H7 (cell line): ENCODE measurements at places on chromosomes 11 and 22.

GRCh38 chr11:11964774-11965150, 43.7 kb downstream of the DKK3 start:
- peak; percentile 13 for DNase-seq

GRCh38 chr11:19753451-19754106, 40.9 kb downstream of the NAV2 start:
- no peak for DNase-seq

GRCh38 chr11:127656116-127656836, 655.7 kb upstream of the KIRREL3 start:
- DNase-seq, result no peak

DNA sequence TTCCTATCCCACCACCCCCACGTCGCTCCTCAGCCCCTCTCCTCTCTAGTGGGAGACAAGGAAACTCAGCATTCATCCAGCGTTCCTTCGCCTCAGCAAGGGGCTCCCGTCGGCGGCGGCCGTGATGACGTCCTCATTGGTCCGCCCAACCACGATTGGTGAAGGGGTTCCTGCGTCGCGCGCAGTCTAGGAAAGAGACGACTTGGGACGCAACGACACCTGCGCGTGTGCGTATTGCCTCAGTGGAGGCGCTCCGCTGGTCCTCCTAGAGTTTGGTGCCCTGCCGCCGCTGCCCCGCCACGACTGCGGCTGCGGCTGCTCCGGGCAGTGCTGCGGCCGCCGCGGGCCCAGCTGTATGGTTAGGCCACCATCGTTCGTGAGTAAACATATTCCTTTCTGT, 56.6 kb downstream of the CCDC81 start:
- DNase-seq, result peak; percentile 31

DNA sequence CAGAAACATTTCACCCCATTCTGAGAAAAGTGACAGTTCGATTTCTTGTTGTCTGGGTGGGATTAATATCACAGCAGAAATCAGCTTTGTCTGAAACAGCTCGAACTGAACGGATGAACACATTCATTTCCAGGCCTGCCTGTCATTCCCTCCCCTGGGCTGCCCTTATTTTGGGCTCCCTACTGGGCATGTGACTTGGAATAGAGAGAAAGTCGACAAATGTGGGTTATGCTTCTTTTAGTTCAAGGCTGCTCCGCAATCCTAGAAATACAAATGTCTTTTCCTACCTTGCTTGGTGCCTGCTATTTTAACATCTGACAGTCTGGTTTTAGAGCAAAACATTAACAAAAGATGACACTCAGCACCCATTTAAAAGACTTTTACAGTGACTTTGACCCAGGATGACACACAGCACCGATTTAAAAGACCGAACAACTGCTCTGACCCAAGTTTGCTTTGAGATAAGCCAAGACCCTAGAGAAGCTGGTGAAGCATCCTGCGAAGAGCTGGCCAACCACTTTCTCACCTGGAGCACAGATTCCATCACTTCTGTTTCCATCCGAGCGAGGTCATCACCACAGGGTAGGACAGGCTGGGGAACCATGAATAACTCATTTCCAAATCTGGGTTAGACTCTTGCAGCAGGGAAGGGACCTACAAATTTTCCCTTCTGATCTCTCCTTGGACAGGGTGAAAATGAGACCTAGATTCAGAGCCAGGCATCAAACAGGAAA, 13.1 kb downstream of the CLMP start:
- DNase-seq, result no peak

- DNase-seq, result no peak
Measured at GRCh38 chr11:16127732-16128131, 228.6 kb downstream of the SOX6 start.

DNA sequence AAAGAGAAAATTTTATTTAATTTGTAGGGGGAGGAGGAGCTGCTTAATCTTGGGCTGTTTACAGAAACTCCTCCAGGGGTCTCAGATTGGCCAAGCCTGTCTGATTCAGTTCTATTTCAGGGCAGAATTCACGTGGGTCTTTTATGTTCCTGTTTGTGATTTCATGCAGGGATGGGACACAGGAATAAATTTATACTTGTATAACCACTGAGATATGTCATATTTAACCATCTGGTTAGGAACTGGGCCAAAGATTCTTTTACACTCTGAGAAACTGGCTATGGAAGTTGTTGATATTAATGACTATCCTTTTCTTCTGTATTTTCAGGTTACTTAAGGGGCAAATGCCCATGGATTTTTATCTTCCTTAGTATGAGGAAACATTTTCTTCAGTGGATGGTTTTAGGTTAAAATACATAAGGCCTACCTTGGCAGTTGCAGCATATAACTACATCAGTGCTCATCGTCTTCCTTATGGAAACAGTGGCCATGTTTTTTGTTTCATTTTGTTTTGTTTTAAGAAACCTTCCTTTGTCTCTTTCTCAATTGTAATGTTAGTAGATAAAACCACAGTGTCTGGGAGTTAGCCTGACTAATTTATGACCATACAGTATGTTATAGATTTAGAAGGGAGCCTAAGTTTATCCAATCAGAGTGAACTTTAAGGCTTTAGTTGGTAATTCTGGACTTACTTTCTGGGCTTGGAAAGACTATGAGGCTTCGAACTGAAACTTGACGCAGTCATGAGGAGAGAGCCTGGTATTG, 132.4 kb upstream of the ANO3 start:
- DNase-seq, result no peak

DNA sequence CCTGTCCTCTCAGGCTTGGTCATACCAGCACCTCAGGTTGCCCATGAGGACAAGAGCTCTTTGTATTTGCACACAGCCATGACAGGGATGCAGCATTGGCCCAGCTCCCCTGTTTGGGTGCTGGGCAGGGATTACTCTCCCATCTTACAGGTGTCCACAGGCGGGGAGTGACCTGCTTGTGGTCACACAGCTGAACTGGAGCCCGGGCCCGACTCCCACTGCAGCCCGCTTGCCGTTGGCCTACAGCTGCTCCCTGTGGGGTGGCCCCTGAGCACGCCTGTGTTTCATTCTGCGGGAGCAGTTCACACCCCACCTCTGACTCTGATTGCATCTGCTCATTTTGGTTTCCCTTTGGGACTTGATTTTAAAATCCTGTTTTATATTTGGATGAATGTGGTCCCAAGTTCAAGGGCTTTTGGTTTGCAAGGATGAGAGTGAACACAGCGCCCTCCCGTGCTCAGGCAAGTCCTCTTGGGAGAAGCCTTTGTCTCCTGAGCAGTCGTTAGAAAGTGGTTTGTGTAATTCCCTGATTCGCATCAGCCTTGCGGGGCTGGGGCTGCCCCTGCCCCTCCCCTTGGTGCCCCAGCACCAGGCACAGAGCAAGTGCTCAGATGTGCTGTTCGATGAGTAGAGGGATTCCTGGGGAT, 9.3 kb downstream of the PICK1 start:
- DNase-seq, result no peak

- peak; percentile 93 for DNase-seq
Measured at GRCh38 chr11:118610773-118611432, 3.5 kb downstream of the PHLDB1 start.

- no peak for DNase-seq
Measured at GRCh38 chr11:86940122-86940777, 14.9 kb downstream of the FZD4 start.

- DNase-seq, result peak; percentile 41
Measured at GRCh38 chr11:61091373-61092279, 10.7 kb upstream of the CD5 start.

DNA sequence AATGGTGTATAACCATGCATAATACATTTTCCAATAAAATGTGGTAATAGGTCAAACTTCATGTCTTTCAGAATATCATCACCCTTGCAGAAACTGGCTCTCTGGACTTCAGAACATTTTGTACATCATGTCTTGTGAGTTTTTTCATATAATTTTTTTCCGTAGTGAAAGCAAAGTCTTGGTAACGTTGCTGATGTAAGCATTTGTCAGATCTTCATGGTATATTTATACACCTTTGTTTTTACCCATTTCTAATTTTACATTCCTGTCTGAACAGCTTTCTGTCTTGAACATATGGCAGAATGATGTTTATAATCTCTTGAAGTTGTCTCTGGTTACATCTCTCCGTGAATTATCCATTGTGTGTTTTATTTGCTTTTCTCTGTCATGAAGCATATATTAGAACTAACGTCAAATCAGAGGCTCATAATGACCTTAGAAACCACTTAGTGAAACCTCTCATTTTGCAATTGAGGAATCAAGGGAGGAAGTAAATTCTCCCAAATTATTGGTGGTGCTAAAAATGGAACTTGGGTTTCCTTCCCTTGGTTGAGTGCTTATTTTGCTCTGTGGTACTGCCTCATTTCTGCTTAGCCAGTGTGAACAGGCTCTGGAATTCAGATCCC, 37.4 kb downstream of the CSRP3 start:
- DNase-seq, result no peak

- DNase-seq, result no peak
Measured at GRCh38 chr11:116287866-116288265, 484.9 kb downstream of the BUD13 start.

- DNase-seq, result no peak
Measured at GRCh38 chr11:102882389-102883024, 7.7 kb upstream of the MMP12 start.

GRCh38 chr11:111975076-111975806, 38.1 kb downstream of the DIXDC1 start:
- DNase-seq, result no peak

DNA sequence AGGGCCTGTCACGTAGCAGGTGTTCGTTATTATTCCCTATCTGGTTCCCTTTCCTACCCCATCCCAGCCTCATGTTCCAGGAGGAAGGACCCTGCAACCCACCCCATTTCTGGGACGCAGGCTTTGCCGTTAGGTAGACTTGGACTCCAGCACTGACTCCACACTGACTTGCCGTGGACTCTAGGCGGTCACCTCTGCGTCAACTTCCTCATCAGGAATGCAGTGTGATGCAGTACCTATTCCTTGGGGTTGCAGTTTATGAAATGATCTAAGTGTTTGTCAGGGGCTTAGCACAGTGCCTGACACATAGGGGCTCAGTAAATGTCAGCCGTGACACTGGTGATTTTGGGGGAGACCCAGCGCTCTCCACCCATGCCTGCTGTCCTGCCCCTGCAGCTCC, 16.8 kb downstream of the DGKZ start:
- no peak for DNase-seq

DNA sequence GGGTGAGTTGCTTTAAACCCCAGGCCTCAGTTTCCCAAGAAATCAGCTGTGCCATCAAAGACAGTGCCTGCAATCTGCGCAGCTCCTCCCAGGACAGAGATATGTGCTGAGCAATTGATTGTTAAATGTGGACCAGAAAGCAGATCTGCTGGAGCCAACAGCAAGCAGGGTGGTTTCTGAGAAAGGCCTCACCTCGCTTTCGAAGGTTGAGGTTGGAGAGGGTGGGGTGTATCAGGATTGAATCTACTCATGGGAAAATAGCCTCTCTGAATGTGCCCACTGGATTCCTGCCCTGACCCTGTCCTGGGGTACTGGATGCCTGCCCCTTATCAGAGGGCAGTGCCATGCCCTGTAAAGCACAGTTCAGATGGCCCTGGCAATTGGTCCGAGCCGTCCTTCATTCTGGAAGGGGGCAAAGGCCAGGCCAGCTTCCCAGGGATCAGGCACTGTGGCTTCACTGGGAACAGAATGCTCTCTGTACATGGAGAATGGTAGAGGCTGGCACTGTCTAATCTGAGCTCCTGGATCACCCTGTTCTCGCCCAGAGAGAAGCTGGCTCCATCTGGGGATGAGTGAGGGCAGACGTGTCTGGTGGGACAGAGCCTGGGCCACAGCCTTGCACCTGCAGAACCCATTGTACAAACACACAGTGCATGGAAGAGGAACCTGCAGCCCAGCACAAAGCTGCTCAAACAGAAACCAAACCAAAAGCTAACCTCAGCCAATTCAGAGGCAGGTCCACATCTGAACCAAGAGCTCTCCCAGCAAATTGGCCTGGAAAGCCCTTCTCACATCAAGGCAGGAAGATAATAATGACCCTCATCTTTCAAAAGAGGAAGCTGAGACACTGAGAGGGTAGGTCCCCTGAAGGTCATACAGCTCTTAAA, 15.2 kb downstream of the DHCR7 start:
- no peak for DNase-seq

GRCh38 chr11:75351541-75351790, at the start of gene ARRB1:
Gene ARRB1 (minus strand): TSS chr11:75351661. CDS start chr11:75351607, 54 bp downstream.
- DNase-seq, result peak; percentile 95
